ENCODE measurements at places on chromosomes 4 and X. TPM values are rescaled to one million over a fixed set of nuclear protein-coding genes. Genes with fewer than 3 reads are reported as not detected.

Gene ANXA10
- 0.48 TPM for total RNA-seq

Gene XAGE5
- not detected for total RNA-seq

Gene C4orf51
- not detected for total RNA-seq

Gene UGT2A1
- total RNA-seq, result not detected

Gene NEK1
- 4.7 TPM for total RNA-seq

Gene EDA
- 1.2 TPM for total RNA-seq

Data from Daoy (cell line).